Suppressor macrophage (primary cell): ENCODE measurements at places on chromosomes 2 and 18.

GRCh38 chr18:79805926-79806487, 8.3 kb downstream of the KCNG2 start:
- DNase-seq, result no peak

DNA sequence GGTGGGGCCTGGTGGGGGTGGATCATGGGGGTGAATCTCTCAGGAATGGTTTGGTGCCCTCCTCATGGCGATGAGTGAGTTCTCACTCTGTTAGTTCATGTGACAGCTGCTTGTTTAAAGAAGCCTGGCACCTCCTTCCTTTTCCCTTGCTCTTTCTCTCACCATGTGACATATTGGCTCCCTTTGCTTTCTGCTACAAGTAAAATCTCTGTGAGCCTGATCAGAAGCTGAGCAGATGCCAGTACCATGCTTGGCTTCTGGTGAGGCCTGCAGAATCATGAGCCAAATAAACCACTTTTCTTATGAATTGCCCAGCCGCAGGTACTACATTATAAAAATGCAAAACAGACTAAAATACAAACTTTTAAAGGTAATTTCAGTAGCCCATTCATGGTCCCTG, 73.4 kb upstream of the TEX51 start:
- DNase-seq, result no peak

DNA sequence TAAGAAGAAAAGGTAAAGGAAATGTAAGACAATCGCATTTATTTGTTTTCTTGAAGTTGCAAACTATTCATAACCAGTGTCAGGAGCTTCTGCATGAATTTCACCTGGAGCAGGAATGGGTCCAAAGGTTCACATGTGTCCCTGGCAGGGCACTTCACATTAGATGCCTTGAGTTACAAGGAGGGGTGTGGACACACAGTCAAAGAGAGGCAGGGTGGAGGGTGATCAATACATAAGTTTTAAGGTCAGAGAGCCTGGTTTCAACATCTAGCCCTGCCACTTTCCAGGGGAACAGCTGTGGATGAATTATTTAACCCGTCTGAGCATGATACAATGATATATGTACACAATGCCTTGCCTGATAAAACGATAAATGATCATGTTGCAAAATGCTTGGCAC, 321.4 kb downstream of the CYP26B1 start:
- DNase-seq, result no peak

- peak; percentile 10 for DNase-seq
Measured at GRCh38 chr18:45100321-45101105, 419.8 kb downstream of the SETBP1 start.

- peak; percentile 35 for DNase-seq
Measured at GRCh38 chr2:20781656-20782265, 41.1 kb downstream of the LDAH start.

GRCh38 chr2:176066645-176067588, 16.8 kb downstream of the EVX2 start:
- DNase-seq, result no peak

DNA sequence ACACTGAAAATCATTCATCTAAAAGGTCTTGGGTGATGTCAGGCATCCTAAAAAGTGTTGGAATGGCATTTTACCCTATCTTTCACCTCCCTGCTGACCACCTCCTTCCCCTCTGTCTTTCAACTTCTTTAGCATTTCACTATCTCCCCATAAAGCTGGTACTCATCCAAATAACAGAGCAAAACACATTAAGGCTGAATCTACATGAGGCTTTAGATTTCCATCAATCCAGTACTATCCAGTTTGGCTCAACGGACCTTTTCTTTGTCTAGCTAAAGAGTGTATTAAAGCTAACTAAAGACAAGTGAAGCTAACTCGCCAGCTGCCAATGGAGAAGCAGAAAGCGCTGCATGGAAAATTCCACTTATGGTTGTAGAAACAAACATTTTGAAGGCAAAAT, 122.5 kb upstream of the NCKAP5 start:
- DNase-seq, result no peak

- no peak for DNase-seq
Measured at GRCh38 chr2:221969087-221969829, 329.5 kb downstream of the PAX3 start.
